Stimulated activated CD4-positive, alpha-beta T cell treated with anti-CD3 and anti-CD28 coated beads, Interleukin-15, amount 100 ng/mL, for 24 hours (primary cell): ENCODE measurements at places on chromosomes 12 and 14.

DNA sequence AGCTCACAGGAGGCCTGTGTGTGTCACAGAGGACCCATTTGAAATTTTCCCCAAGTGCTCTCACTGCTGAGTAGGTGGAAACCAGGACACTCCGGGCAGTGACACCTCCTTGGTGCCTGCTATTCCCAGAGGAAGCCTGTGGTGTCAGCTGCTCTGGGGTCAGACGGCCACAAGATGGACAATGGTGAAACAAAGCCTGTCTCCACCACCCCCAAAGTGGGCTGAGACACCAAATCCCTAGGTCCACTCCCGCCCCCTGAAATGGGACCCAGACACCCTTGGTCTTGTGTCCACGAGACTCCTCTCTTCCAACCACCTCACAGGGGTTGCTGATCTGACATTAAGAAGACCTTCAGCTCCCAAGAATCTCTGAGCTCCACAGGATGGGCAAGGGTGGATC is 7.0 kb downstream of the KCNH3 start:
- DNase-seq = no peak

GRCh38 chr14:81144824-81145603 is 75.7 kb downstream of the GTF2A1 start:
- no peak for DNase-seq

DNA sequence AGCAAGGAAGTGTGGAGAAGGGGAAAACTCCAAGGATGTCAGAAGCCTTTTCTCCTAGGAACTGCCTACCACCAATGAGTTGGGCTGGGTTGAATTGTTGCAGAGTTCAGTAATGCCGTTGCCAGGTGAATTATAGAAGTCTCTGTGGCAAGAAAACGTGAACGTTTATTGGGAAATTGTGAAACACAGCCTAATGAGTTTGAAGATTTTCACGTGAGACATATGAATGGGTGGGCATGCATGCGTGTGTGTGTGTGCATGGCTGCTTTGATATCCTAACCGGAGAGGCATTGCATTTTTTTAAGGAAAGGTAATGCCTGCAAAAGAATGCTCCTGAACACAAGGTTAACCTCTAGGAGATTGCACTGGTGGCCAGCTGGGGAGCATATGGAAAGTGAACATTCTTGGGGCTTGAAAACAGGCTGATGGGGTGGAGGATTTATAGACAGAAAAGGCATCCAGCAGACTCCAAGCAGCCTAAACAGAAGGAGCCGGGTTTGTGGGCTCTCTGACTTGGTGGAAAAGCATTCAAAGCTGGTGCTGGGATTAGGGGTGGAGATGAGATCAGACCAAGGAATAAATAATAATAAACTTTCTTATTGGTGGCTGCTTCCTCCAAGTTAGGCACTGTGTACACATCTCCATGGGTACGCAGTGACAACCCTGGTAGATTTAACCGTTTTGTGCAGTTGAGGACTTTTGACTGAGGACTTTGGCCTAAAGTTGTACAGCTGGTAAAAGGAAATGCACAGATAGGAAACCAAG is 67.8 kb downstream of the NTF3 start:
- no peak for DNase-seq

GRCh38 chr12:226401-226800 is 12.4 kb upstream of the SLC6A12 start:
- DNase-seq = no peak
